ENCODE measurements at places on chromosomes 16 and 17.

GRCh38 chr17:48392857-48393256, 37.2 kb downstream of the SKAP1 start:
- no peak overlapping the region for H3K27ac ChIP-seq
- no peaks in the 10 kb centered on the region for H3K4me1 ChIP-seq
- DNase-seq = no peak
- no peaks in the 10 kb centered on the region for H3K27me3 ChIP-seq
- no peak overlapping the region for H3K4me3 ChIP-seq

GRCh38 chr16:24875466-24875865, 29.7 kb downstream of the SLC5A11 start:
- H3K27ac ChIP-seq = no peak overlapping the region
- DNase-seq = no peak
- no peaks in the 10 kb centered on the region for H3K4me1 ChIP-seq
- peaks cover 26% of the 10 kb centered on the region for H3K27me3 ChIP-seq
- no peaks in the 10 kb centered on the region for H3K36me3 ChIP-seq

GRCh38 chr17:44898768-44899073, 524 bp downstream of the EFTUD2 start:
- H3K27ac ChIP-seq = peak overlapping the region; percentile 99
- H3K4me1 ChIP-seq = peaks cover 19% of the 10 kb centered on the region
- no peaks in the 10 kb centered on the region for H3K27me3 ChIP-seq
- H3K4me3 ChIP-seq = peak overlapping the region; percentile 84
- peak; percentile 48 for DNase-seq

- no peak overlapping the region for H3K4me3 ChIP-seq
- peaks cover 7% of the 10 kb centered on the region for H3K36me3 ChIP-seq
- DNase-seq = no peak
These were observed 26.8 kb downstream of the MARCHF10 start for GRCh38 chr17:62781356-62781755.

All from Calu3 (cell line).